ENCODE measurements at places on chromosomes 2 and 18.
A peak's percentile ranks its signal among the peaks of the same experiment; 100 is the strongest.

GRCh38 chr18:76443519-76444445 is 51.3 kb downstream of the ZNF516 start:
- DNase-seq, result no peak

DNA sequence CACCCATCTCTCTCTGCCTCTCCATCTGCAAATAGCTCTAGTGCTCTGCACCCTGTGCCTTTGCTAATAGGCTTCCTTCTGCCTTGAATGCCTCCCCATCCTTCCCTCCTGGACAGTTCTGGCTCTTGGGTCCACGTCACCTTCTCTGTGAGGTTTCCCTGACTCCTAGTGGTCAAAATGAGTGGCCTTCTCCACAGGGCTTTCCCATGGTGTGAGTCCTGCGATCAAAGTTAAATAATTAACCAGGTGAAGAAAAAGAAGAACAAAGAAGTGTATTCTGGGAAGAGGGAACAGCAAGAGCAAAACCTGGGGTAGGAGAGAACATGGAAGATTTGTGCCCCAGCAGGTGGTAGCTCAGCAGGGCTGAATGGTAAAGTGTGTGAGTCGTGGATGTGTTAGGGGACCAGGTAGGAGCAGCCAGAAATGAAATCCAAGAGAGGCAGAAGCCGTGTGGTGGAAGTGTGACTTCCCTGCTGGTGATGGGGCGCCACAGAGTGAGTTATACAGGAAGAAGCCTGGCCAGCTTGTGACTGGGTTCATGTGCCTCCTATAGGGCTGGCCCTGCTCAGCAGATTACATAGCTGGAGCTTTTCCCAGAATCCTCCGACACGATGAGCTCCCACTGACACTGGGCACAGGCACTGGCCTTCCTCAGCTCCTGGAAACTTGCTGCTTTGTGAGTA is 93.8 kb upstream of the LDAH start:
- DNase-seq, result no peak

GRCh38 chr2:215728504-215729065 is 284.8 kb downstream of the MREG start:
- peak; percentile 5 for DNase-seq

DNA sequence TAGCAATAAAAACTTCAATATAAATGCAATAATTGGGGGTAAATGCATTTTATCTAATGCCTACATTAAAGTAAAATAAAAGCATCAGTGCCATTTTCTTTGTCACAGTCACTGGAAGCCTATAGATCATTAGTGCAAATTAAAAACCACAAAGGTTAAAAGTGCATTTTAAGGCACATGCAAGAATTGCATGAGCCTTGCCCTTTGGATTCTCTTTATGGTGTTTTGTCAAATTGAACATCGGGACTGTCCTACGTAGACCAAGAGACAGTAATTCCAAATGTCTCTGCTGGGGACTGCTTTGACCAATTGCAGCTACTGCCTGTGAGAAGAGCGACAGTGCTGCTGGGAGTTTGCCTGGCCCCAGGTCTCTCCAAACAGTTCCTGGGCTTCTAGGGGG is 130.3 kb upstream of the SATB2 start:
- DNase-seq, result no peak

DNA sequence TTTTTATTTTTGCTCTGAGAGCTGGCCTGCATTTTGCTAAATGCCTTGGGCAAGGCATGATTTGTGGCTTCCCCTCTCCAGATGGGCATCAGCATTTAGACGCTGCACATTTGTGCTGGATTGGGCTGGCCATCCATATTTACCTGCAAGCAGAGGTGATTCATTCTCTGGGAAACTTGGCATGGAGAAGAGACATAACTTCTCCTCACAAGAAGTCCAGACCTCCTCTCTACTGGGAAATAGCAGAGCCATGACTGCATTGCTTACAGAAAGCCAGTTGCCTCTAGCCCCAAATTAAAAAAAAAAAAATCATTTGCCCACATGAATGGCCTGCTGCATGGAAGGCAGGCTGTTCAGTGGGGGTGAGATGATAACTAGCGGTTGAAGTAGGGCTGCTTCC is 120.1 kb downstream of the ACTR3 start:
- no peak for DNase-seq

GRCh38 chr18:66119347-66119746 is 368.5 kb downstream of the CDH7 start:
- no peak for DNase-seq

- no peak for DNase-seq
Measured at GRCh38 chr2:28387082-28387960, 5.3 kb upstream of the FOSL2 start.

DNA sequence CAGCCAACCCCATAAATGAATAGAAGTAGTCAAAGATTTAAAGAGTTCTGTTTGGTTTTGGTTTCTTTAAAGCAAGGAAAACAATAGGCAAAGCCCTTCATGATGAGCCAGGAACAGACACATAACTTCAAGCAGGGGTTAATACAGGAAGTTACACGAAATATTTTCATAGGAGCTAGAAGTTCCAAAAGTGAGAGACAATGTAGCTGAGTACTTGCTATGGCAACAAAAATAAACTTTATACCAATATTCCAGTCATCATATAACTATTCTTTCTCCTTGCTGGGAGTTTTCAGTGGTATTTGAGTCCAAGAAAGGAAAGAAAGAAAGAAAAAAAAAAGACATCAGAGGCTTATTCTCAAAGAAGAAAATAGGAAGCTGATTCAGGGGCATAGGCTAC is 56.2 kb downstream of the COBLL1 start:
- no peak for DNase-seq

- peak; percentile 52 for DNase-seq
Measured at GRCh38 chr18:50820901-50821520, 1.2 kb upstream of the MRO start.

DNA sequence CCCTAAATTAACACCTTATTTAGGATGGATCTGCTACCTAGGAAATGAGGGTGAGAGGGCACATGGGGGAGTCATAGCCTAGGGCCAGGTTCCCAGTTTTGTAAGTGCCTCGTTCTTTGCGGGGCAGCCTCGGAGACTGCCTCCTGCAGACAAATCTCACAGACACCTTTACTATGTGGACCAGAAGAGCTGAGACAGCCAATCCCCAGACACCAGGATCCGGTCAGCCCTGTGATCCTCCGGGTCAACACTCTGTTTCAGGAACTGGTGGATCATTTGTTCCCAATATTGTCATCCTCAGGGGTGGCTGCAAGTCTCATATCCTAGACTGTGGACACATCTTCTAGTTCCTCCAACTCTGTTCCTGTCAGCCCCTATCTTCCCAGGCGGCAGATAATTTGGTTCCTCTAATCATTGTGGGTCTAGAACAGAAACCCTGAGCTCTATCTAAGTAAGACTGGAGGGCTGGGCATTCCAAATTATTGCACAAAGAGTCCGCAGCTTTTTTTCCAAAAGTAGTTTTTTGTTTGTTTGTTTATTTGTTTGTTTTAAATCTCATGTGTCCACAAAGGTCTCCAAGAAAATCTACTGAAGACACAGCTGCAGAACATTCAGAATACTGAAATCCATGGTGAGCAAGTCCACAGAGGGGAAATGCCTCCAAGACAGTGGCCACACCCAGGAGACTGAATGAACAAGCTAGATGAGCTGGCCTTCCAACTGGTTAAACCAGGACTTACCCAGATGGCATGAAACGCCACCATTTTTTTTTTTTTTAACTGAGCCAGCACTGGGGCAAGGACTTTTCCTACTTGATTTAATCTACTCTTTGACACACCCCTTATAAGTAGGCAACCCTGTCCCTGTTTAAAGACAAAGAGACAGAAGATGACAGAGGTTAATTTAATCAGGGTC is 6.2 kb upstream of the GDF7 start:
- no peak for DNase-seq

DNA sequence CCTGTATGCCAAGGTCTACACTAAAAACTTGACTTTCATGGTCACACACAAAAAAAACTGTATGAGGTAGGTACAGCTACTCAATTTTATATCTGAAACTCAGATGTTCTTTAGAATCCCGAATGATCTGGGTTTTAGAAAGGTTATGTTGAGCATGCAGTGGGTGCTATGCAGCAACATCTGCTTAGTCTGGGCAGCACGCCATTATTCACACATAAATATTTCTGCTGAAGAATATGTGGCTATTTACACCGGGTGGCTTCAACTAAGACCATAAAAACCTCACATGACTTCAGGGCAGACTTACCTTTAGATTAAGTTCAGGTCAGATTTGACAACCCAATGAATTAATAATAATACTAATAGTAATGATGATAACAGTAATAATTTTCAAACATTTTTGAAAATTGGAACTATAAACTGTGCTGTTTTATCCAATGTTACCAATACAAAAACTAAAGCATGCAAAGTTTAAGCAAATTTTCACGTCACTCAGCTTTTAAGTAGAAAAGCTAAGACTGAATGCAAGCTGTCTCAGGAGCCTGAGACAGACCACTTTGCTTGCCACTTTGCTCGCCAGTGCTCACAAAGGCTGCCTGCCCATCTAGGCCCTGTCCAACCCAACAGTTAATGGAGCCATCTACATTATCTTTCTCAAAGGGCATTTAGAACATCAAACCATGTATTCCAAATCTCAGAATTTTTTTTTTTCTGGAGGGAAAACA is 292.0 kb downstream of the CNTNAP5 start:
- DNase-seq, result no peak

DNA sequence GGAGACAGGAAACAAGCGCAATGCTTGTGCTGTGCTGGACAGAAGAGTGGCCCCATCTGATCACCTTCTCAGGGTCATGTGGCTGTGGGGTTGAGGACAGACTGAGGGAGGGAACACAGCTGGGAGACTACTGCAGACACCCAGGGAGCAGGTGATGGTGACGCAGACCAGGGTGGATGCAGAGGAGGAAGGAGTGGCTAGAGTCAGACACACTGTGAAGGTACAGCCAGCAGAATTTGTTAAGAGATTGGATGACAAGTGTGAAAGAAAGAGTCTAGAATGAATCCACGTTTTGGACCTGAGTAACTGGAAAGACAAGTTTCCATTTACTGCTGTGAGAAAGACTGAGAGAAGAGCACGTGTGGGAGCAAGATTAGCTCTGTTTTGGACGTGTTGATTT is 15.9 kb upstream of the POMC start:
- no peak for DNase-seq

GRCh38 chr2:239008677-239009588 is 161.0 kb downstream of the TWIST2 start:
- no peak for DNase-seq

- peak; percentile 55 for DNase-seq
Measured at GRCh38 chr18:9475643-9476591, 604 bp downstream of the RALBP1 start.

- no peak for DNase-seq
Measured at GRCh38 chr2:3751251-3751650, 47.9 kb downstream of the DCDC2C start.

- no peak for DNase-seq
Measured at GRCh38 chr2:69226903-69227302, 160.1 kb downstream of the GFPT1 start.

- DNase-seq, result no peak
Measured at GRCh38 chr2:147524912-147525311, 319.9 kb upstream of the ACVR2A start.

- DNase-seq, result no peak
Measured at GRCh38 chr18:2906704-2907549, 60.1 kb downstream of the EMILIN2 start.

GRCh38 chr2:30078521-30078920 is 68.3 kb upstream of the YPEL5 start:
- DNase-seq, result no peak

GRCh38 chr2:33411765-33412164 is 64.7 kb upstream of the RASGRP3 start:
- DNase-seq, result no peak

DNA sequence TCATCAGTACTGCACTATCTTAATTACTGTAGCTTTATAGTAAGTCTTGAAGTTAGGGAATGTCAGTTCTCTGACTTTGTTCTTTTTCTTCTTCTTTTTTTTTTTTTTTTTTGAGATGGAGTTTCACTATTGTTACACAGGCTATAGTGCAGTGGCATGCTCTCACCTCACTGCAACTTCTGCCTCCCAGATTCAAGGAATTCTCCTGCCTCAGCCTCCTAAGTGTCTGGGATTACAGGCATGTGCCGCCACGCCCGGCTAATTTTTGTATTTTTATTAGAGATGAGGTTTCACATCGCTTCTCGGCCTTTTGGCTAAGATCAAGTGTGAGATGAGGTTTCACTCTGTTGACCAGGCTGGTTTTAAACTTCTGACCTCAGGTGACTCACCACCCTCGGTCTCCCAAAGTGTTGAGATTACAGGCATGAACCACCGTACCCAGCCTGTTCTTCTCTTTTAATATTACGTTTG is 41.9 kb upstream of the TANC1 start:
- DNase-seq, result no peak

DNA sequence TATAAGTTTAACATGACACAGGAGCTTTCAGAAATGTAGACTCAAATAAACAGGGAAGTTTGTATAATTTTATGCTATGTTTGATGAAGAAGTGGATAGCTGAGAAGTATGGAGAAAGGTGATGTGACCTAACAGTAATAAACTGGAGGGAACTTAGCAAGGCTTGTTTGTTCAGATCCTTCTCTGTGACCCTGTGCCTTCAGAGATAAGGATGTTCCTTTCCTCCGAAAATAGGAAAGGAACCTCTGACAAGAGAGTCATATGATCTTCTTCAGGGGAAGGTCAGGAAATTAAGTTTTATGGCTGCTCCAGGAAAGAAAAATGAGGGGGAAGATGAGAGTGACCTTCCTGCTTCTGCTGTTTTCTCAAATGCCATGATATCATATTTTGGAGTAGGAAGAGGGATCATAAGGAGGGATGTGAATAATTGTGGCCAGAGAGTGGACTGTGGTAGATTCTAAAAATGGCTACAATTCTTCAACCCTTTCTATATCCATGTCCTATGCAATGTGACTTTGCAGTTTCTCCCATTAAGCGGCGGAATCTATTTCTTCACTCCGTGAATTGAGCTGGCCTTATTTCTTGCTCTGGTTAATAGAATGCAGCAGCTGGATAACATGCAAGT is 8.5 kb upstream of the C2orf69 start:
- no peak for DNase-seq

DNA sequence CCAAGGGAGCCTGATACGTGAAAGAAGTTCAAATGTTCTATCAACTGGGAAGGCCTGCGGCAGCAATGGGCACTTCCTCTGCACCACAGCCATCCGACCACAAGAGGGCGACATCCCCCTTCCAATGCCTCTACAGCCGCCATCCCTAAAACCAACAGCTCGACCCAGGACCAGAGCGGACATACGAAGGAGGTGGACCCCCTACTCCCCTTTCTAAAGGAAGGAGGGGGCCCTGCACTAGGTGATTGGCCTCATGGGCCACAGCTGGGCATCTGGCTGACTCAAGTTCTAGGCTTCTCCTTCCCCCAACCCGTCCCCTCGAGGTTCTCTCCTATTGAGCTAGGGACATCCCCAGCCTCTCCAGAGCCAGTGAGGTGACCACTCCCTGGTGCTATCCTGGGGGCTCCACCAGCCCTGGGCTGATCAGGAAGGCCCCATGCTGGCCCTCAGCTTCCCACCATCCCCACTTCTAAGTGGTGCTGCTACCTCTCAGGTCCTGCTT is 217.2 kb downstream of the TNS1 start:
- peak; percentile 56 for DNase-seq

GRCh38 chr2:31075431-31075830 is 62.8 kb downstream of the GALNT14 start:
- no peak for DNase-seq

GRCh38 chr18:48345596-48345995 is 63.6 kb downstream of the ZBTB7C start:
- no peak for DNase-seq

- DNase-seq, result no peak
Measured at GRCh38 chr2:65351234-65351947, 81.0 kb downstream of the SPRED2 start.

GRCh38 chr2:143705108-143705707 is 576.0 kb downstream of the ARHGAP15 start:
- DNase-seq, result no peak

GRCh38 chr18:23617412-23618014 is 31.2 kb upstream of the NPC1 start:
- DNase-seq, result no peak

GRCh38 chr2:109117780-109118179 is 11.2 kb upstream of the SH3RF3 start:
- no peak for DNase-seq

All from KG1 (cell line).